ENCODE measurements at places on chromosomes 2 and 18.

DNA sequence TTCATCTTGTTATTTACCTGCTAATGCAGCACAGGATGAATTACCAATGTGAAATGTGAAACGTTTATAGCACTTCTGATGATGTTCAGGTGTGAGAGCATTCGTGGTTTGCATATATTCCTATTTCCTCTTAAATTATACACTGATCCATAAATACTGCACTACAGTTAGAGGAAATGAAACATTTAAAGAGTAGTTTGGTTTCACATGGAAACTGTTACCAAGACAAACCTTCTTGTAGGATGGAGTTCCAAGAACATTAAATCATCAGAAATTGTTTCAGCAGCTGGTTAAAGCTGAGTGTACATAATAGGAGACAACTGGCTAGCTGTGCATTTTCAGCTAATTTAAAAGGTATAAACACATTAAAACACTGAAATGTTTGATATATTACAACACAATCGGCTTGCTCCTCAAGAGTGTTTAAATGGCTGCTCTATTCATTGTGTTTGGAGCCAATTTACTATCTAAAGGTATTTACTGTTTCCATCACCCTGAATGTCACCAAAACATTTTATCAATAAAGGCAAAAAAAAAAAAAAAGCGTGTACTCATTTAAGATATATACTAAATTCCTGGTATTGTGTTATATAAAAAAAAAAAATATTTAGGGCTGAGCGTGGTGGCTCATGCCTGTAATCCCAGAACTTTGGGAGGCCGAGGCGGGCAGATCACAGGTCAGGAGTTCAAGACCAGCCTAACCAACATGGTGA is 100.6 kb downstream of the DYM start:
- no peak for DNase-seq

GRCh38 chr2:143083636-143084035 is 45.6 kb upstream of the ARHGAP15 start:
- no peak for DNase-seq

- DNase-seq = no peak
Observed at GRCh38 chr2:55879976-55880375, 43.6 kb downstream of the EFEMP1 start.

GRCh38 chr2:216636551-216637450 is 3.6 kb downstream of the IGFBP2 start:
- peak; percentile 65 for DNase-seq

- DNase-seq = no peak
Observed at GRCh38 chr2:59077026-59077725, 836.1 kb upstream of the FANCL start.

DNA sequence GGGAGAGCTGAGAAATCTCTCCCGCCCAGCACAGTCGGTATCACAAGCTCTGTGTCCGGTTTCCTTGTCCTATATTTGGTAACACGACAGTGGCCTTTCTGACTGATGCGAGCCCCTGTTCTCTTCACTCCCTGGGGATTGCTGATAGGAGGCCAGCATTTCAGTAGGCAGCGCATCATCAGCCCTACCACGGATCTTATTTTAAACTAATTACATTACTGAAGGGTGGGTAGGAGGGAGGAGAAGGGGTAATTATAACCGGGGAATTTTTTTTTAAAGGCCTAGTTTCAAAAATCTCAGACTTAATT is 125.6 kb upstream of the LGALSL start:
- DNase-seq = no peak

DNA sequence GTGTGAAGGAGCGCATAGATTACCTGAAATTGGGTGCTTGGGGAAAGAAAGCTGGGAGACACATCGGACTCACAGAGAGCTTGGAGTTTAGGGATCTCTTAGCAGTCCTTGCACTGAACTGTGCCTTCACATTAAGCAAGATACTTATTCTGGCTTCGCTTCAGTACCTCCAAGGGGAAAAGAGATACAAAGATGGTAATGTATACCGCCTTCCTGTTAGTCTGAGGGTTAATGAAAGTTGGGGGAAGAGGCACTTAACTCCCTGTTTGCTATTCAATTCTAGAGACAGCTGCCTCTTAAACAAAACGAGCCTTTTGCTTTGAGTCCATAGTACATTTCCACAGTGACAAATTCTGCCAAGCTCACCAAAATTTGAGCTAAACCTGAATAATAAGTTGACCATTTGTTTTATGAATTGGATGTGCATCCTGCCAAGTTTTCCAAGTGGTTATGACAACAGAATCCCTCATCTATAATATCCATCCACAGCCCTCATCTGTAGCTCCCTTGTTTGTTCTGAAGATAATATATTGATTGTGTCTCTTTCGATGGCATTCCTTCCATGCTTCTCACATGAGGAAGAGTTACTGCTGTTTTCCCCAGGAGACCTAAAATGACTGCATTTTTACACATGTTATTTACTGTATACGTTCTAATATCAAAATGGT is 287.1 kb upstream of the ATP5MC3 start:
- no peak for DNase-seq

DNA sequence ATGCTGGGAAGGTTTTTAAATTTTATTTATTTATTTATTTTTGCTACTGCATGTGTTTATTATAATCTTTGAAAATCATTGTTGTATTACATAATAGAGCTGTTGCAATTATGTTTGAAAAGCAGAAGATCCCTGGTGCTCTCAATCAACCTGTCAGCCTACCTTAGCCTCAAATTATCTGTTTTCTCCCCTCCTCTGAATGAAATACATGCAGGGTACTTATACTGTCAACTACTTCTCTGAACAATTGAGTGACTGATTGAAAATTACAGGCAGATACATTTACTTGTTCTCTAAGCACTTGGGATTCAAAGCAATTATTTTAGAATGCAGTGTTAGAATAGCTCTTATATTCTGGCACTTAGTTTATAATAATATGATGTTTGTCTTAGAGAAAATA is 8.1 kb downstream of the KYNU start:
- no peak for DNase-seq

- no peak for DNase-seq
Observed at GRCh38 chr2:71811157-71811556, 336.5 kb downstream of the CYP26B1 start.

GRCh38 chr18:58391932-58392323 is 237.0 kb downstream of the ALPK2 start:
- no peak for DNase-seq

GRCh38 chr18:10511236-10511635 is 14.6 kb upstream of the NAPG start:
- DNase-seq = no peak

GRCh38 chr2:210169516-210170195 is 1.6 kb downstream of the KANSL1L start:
- DNase-seq = no peak

DNA sequence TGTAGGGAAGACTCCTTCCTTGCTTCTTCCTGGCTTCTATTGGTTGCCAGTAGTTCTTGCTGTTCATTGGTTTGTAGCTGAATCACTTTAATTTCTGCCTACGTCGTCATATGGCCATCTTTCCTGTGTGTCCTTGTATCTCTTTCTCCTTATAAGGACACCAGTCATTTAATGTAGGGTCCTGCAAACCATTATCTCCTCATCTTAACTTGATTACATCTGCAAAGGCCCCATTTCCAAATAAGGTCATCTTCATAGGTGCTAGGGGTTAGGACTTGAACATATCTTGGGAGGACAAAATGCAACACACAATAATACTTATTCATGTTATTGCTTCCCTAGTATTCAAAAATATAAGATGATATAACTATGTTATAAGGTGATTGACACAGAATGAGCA is 95.5 kb upstream of the TTC27 start:
- DNase-seq = no peak

- DNase-seq = no peak
Observed at GRCh38 chr2:199806179-199806578, 44.8 kb downstream of the FTCDNL1 start.

GRCh38 chr2:41836948-41837347 is 210.9 kb upstream of the PKDCC start:
- DNase-seq = peak; percentile 62

- DNase-seq = no peak
Observed at GRCh38 chr2:66849153-66849755, 414.3 kb downstream of the MEIS1 start.

GRCh38 chr2:231246171-231246842 is 47.9 kb downstream of the ARMC9 start:
- DNase-seq = no peak

DNA sequence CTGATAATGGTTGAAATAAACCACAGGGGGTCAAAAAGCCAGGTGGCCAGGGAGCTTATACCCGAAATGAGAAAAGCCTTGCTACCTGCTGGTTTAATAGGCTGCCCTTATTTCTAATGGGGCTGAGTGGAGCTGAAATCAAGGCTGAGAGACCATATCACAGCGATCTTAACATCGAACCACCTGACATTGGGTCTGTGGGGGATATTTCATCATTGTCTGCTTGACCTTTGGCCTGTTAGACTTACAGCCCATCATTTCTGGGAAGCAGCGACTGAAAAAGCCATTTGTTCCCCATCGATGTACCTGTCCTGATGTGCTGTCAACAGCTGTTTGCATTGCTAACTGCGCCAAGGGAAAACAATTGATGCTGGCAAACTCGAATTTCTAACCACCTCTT is 199.7 kb upstream of the SLC14A2 start:
- no peak for DNase-seq

DNA sequence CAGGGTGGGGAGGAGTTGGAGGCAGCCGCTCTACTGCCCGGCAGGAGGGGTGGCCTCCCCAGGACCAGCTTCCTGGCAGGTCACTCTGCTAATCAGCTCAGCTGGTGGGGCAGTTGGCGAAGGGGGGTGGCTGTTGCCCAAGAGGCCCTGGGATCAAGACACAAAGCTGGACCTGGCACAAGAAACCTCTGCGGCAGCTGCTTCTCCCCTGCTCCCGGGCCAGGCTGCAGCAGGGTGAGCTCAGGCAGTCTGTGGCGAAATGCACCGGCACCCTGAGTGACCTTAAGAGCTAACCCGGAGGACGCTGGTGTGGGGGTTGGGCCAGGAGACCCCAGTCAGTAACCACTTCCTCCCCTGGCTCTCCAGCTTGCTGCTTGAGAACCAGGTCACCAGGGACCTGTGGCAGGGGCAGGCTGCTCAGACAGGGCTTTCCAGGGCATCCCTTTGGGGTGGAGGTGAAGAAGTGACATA is 31.1 kb downstream of the TOGARAM2 start:
- DNase-seq = no peak

GRCh38 chr18:39624961-39625360 is 2059.4 kb upstream of the CELF4 start:
- DNase-seq = no peak

GRCh38 chr2:12014088-12014960 is 267.9 kb downstream of the LPIN1 start:
- no peak for DNase-seq

DNA sequence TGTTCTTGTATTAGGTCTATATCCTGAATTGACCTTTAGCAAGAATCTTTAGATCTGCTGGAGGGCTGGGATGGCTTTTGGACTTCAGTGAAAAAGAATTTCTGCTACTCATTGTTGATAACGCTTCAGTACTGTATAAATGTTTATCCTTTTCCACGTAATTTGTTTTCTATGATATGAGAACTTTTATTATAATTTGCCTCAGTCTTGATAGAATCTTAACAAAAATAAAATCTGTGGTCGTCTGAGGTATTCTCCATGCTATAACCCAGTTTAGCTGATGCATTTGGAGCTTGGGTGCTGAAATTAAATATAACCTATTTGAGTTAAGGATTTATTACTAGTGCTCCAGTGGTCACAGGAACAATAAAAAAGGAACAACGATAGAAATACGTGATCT is 71.1 kb downstream of the ACTR3 start:
- no peak for DNase-seq

- no peak for DNase-seq
Observed at GRCh38 chr2:62281663-62282062, 85.7 kb downstream of the B3GNT2 start.

- peak; percentile 64 for DNase-seq
Observed at GRCh38 chr2:85758361-85759256, 4.8 kb downstream of the ATOH8 start.

- DNase-seq = no peak
Observed at GRCh38 chr2:233455006-233455405, 100.7 kb downstream of the DGKD start.

- no peak for DNase-seq
Observed at GRCh38 chr2:78309460-78309859, 716.0 kb upstream of the REG3G start.

GRCh38 chr18:25077038-25077943 is 274.7 kb downstream of the ZNF521 start:
- DNase-seq = no peak

GRCh38 chr2:51650769-51651168 is 618.8 kb upstream of the NRXN1 start:
- no peak for DNase-seq

- no peak for DNase-seq
Observed at GRCh38 chr2:16661526-16661925, 4.1 kb downstream of the CYRIA start.

- no peak for DNase-seq
Observed at GRCh38 chr2:237242091-237242536, 156.4 kb downstream of the COPS8 start.

DNA sequence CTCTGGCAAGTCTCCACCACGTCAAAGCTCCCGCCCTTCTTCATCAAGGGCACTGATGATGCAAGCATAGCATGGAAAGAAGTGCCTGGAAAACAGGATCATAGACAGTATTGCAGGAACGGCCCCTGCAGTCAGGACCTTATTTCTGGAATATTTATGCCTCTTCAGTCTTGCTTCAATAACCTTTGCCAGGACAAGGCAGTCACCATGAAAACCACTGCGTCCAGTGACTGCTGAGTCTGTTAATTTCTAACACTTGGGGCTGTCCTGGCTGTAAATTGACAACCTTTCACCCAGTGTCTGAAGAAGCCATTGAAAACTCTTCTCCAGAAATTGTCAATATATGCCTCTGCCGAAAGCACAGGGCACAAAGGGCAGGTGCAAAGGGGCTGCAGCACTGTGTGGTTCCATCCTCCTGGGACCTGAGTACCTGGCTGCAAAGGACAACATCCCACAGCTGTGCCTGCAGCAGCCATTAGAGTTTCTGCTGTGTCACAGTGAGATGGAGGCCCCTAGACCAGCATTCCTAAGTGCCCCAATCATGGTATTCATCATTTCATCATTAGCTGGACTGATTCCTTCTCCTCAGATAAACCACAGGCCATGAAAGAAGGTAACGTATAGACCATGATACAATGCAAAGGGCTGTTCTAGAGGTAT is 819.6 kb downstream of the RNF144A start:
- DNase-seq = no peak

GRCh38 chr18:77401173-77401572 is 151.5 kb downstream of the GALR1 start:
- DNase-seq = no peak

GRCh38 chr2:191411472-191411871 is 166.3 kb downstream of the MYO1B start:
- DNase-seq = no peak

DNA sequence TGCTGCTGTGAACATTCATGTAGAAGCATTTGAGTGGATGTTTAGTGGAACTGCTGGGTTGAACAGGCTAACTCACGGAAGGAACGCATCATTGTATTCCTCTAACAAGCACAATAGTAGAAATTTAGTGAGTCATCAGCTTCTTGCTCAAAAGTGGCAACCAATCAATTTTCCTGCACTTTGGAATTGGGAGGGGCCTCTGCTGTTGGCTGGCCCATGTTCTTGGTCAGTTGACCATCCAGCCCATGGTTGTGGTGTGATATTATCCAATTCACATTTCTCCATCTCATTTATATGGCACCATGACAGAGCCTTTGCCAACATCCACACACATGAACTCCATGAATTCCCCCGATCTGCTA is 95.0 kb downstream of the TNFRSF11A start:
- DNase-seq = no peak
